Aorta (tissue), 5 donors: ENCODE measurements at places on chromosomes 5 and 9. TPM values are rescaled to one million over a fixed set of nuclear protein-coding genes. Genes with fewer than 3 reads are reported as not detected.

The NPDC1 gene
- 190 TPM for polyA plus RNA-seq

The FCHO2 gene
- 13.1 TPM for polyA plus RNA-seq

The DMRT3 gene
- not detected for polyA plus RNA-seq

The TXNDC8 gene
- polyA plus RNA-seq, result not detected

The SH3PXD2B gene
- polyA plus RNA-seq, result 7.3 TPM
